ENCODE measurements at places on chromosomes 1 and 21.

GRCh38 chr1:221829327-221830015 lies 87.6 kb upstream of the DUSP10 start:
- DNase-seq, result no peak

GRCh38 chr1:110234691-110235090 lies 24.6 kb downstream of the KCNC4 start:
- DNase-seq, result no peak

DNA sequence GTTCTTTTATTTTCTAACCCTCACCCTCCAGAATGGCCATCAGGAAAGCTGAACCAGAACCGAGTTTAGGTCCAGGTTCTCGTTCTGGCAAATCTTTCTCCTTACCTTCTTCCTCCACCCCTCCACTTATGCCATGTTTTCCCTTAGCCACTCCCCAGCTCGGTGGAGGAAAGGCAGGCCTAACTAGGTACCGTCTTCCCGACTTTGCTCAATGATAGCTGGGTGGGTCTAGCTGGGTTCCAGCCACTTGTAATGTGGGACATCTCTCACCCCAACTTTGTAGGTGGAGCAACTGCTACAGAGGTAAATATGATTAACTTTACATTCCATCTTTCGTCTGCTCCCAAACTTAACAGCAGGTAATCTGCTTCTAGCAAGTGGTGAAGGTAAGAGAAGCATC lies 646 bp downstream of the BNIPL start:
- DNase-seq, result no peak

- DNase-seq, result no peak
These were observed 308.7 kb downstream of the TTLL7 start for GRCh38 chr1:83689921-83690868.

GRCh38 chr1:225818229-225818628 lies 8.3 kb downstream of the EPHX1 start:
- DNase-seq, result no peak

All from SHP77 treated with DMSO at 0.1 percent for 48 hours (cell line).